ENCODE measurements at places on chromosomes 4 and X.

DNA sequence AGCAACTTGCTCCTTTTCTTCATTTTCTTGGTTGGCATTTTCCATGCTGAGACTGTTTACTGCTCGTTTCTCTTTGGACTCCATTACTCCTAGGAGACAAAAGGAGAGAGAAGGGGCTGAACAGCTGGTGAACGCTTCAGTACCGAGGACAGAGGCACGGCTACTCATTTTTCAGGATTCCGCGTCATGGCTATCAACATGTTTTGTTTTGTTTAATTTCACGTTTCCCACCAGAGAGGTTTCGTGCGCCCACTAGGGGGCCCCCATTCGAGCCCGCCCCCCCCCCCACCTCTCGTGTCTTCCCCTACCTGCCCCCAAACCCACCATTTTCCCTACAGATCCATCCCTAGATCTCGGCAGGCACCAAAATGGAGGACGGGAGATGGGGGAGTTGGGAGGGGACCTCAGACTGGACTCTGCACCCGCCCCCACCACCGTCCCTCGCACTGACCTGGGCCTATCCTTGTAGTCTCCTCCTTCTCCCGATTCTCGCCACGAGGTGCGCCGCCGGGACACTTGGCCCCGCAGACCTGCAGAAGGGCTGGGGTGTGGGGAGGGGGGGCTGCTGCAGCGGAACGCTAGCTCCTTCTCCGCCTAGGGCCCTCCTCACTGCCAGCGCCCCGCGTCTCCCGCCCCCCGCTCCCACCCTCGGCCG is 653 bp downstream of the BEX1 start:
- DNase-seq, result peak; percentile 39

- DNase-seq, result no peak
These were observed 672 bp upstream of the C1QTNF7 start for GRCh38 chr4:15427161-15427560.

- peak; percentile 65 for DNase-seq
These were observed 131.3 kb upstream of the AGA start for GRCh38 chr4:177573507-177573906.

GRCh38 chr4:62133101-62133897 is 933.2 kb downstream of the ADGRL3 start:
- no peak for DNase-seq

- no peak for DNase-seq
These were observed 35.1 kb downstream of the PCGF3 start for GRCh38 chr4:740656-741282.

DNA sequence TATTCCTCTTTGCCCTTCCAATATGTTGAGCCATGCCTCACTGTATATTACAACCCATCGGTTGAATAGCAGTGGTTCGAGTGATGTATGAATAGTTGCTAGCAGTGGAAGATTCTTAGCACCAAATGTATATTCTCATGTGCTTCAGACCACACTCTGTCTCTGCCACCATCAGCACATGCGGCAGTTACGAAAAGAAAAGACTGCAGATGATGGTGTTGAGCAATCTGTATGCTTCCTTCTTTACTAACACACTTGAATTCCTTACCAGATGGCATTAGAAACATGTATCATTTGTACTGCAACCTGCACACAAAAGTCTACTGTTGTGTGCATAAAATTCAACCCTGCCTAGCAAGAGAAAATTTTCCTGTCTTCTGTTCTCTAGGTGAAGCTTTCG is 214.6 kb downstream of the ENOX2 start:
- no peak for DNase-seq

DNA sequence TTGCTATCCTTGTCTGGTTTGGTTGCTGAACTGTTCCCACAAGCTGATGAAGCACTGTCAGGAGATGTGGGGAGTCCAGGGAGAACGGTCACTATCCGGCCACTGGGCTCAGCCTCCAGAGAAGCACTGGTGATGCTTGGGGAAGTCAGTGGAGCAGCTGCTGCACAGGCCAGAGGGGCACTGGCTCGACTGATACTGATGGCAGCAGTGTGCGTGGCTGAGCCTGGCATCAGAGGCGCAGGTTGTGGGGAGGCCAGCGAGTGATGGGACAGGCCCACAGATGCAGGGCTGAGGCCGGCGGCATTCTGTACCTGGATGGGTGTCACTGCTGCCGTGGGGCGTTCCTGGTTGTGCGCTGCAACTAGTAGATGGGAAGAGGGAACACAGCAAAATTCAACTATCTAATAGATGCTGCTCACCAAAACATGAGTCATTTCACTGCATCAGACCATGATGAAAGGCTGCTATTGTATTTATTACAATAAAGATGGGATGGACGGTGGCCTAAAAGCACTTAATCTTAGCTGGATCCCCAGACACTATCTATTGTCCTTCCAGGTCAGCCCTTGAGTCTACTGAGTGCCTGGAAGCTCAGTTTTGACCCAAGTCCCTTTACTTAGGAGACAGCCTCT is 106.3 kb upstream of the CBR4 start:
- peak; percentile 60 for DNase-seq

DNA sequence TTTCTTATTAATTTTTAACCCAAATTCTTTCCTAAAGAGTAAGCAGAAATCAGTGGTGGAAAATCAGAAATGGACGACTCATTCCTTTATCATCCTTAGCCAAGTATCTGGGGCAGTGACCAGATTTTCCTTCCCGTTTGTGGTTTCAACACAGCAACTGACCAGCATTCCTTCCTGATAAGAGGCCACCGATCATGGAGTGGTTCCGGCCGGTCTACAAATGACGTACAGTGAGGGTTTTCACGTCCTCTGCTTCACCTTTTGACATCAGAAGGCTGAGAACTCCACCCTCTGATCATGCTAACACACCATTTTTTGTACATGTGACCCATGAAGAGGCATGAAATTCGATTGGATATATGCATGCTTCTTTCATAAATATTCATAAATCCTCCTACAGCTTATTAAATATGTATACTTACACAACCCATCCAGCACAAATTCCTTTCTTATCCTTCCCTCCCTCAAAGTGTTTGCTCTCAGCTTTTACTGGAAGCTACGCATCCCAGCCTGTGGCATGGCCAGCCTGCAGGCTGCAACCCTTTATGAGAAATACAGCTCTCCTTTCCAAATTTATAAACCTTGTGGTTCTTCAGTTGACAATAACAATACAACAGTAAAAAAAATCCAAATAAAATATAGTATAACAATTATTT is 173.0 kb upstream of the CASK start:
- peak; percentile 98 for DNase-seq

DNA sequence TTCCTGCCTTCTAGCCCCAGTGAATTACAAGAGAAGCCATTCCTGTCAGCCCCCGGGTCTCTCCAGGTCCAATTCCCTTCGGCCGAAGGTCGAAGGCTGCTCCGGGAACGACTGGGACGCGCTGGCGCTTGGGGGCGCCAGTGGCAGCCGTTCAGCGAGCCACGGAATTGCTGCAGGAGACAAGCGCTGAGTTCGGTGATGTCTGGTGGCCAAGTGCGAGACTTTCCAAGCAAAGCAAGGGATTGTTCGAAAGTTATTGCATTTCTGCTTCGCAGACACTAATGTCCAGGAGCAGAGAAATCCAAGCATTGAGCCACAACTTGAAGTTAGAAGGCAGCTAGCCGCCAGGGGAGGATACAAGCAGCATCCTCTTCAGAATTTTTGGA is 1.1 kb upstream of the DKK2 start:
- DNase-seq, result peak; percentile 33

DNA sequence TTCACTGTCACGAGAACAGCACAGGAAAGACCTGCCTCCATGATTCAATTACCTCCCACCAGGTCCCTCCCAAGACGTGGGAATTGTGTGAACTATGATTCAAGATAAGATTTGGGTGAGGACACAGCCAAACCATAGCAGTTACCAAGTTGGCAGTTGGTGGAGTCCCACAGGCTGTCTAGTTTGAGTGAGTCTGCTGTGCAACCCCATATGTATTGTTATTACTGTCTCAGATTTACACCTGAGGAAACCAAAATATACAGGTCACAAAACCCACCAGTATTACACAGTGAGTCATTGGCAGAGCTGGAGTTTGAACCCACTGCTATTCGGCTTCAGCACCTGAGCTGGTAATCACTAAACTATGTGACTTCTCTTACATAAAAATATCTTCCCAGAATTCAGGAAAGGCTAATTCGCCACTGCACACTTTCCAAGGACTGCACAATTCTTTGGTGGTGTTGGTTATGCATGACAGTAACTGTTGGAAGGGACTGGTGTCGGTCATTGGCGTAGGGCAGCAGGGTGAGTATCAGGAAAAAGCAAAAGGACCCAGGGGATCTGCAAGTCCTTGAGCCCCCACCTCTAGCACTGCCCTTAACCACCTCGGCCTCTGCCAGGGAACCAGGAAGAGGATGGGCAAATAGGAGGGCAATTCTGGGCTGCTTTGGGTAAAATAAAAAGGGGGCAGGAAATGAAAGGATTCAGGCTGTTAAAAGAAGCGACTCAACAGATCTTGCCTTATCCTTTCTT is 110.1 kb downstream of the USP46 start:
- no peak for DNase-seq

DNA sequence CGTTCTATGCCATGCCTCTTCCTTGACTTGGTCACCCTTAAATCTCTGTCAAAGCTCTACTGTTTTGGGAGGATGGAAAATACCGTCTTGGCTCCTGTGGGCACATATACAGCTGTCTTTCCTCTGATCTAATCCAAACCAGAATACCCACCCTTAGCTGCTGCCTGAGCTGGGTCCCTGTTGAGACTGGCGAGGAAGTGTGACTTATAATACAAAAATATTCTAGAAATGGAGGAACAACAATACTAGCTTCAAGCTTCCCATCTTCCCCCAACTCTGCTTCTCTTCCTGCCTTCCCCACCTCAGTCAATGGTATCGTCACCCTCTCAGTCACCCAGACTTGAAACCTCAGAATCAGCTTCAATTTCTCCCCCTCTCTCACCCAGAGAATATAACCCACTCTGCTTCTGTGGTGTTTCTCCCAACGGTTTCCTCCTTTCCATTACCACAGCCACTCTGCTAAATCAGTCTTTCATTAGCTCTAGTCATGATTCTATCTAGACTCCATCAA is 599 bp upstream of the IL2RG start:
- DNase-seq, result no peak

GRCh38 chr4:139556071-139556723 is at the start of gene SETD7:
TSS of gene SETD7 (minus strand) at chr4:139556219. CDS start at chr4:139556137, 82 bp downstream.
- peak; percentile 73 for DNase-seq

GRCh38 chr4:74549936-74550335 is 105.0 kb downstream of the AREG start:
- no peak for DNase-seq

DNA sequence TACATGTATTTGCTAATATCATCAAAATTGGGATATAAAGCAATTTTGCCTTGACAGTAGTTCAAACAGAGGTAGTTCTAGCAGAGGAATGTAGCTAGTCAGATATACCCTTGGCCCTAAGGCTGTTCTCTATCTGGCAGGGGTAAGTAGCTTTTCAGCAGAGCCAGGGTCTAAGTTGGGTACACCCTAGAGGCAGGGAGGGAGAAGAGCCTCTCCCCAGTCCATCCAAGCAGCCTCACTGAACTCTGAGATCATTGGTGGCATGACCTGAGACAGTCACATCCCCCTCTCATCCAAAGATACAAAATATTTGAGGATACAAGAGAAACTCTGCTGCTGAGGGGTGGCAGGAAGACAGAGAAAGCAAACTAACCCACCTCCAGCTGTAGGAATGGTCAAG is 343.7 kb downstream of the DHX15 start:
- no peak for DNase-seq

- no peak for DNase-seq
These were observed 27.9 kb downstream of the PKD2 start for GRCh38 chr4:88035292-88035691.

GRCh38 chr4:4599481-4600275 is 57.8 kb upstream of the STX18 start:
- DNase-seq, result no peak

- no peak for DNase-seq
These were observed 49.8 kb upstream of the HMX1 start for GRCh38 chr4:8921465-8921864.

DNA sequence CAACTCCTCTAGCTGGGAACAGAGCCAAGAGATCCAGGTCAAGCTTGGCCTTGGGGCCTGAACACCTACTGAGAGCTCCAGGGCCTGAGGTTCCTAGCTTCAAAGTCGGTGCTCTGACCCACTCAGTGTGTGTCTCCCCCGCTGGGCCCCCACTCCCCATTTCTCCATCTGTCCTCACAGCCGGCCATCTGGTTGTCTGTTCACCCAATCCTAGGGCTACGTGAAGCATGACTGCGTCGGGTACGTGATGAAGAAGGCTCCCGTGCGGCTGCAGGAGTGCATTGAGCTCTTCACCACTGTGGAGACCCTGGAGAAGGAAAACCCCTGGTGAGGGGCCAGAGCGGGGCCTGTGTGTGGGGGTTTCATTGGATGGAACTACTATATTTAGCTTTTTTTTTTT is 12.3 kb downstream of the USP11 start:
- DNase-seq, result no peak

DNA sequence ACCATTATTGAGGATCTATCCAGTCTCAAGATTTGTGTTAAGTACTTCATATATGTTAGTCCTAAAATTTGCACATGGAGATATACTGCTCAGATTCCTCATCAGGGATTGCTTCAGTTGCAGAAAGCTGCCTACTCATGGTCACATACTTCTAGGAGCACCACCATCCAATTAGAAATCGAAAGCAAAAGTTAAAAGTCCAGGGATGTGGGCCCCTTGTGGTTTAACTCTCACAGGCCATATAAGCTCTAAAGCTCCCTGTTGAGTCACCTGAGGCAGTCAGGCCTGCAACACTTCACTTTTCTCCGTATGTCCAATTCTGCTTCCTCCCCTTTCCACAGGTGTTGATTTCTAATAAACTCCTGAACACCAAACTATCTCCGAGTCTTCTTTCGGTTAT is 84.2 kb downstream of the CNOT6L start:
- DNase-seq, result peak; percentile 46

DNA sequence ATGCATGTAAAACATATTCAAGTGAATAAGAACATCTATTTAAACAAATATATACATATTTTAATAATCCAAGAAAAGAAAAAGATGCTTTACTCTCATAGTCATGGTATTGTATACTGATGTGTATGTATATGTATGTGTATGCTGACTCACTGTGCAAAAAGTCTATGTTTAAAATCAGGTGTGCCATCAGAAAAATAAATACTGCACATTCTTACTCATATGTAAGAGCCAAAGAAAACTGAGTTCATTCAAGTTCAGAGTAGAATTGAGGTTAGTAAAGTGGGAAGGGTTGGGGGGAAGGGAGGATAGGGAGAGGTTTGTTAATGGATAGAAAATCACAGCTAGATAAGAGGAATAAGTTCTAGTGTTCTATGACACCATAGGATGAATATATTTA is 403.9 kb upstream of the SMIM31 start:
- DNase-seq, result no peak
